Activated CD4-positive, alpha-beta T cell treated with anti-CD3 and anti-CD28 coated beads for 36 hours (primary cell): ENCODE measurements at places on chromosomes 13 and 19. TPM values are rescaled to one million over a fixed set of nuclear protein-coding genes. Genes with fewer than 3 reads are reported as not detected.

DNA sequence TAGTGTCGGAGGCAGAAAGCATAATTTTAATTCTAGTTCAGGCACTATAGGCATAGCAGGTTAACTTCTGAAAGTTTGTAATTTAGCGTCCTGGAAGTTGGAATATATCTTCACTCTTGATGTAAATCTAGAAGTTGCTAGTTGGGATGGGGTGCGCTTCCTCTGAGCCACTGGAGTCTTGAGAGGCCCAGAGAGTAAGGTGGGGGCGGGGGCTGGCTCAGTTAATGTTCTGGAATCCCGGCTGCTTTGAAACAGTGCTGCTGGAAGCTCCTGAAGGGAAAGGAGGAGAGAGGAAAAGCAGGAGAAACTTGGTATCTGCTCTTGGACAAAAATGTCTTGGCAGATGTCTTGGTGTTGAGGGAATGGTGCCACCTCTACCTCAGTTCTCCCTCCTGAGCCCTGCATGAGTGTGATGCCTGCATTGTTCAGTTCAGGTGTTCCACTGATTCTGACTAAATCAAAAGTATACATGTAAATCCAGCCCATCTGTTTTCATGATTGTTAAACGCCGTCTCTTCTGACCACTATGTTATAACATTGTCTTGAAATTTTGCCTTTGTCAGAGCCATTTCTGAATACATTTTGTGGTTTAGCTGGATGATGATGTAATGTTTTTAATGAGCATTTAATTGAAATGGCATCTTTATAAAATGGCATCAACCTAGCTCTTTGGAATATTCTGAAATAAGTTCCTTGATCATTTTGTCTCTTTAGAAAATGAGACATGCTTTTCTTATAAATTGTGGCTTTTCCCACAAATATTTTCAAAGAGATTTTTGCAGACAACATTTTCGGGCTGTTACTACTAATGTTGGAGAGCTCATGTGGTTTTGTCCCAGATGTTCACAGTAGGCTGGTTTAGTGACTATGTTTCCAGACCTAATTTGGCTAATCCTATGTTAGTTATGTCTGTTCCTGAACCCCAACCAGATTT, 202.7 kb downstream of the SHISA2 start:
- peaks cover 25% of the 10 kb centered on the region for H3K4me1 ChIP-seq
- no peaks in the 10 kb centered on the region for H3K36me3 ChIP-seq
- no peak overlapping the region for H3K27ac ChIP-seq
- no peak overlapping the region for H3K4me3 ChIP-seq

DNA sequence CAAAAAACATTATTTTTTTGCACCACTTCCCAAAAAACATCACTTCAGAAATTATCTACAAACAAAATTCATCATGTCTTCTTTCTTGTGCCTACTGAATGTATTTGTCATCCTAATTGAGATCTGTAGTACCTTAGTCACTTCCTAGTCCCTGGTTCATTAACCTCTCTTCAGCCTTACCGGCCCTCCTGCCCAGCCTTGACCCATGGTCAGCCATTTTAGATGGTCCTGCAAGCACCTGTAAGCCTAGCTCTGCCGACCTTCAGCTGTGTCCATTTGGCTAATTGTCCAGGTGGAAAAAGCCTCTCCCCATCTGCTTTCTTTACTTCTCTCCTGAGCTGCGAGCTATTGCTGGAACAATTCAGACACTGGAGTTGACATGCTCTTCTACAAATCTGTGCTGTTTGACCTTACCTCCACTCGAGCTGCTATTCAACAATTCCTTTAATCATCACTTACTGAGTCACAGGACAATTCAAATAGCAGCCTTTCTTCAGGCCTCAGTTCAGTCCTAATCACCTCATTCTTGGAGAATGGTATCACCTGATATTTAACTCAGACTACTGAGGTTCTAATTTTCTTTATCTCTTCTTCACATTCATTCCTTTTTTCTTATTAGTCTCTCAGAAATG, 882.5 kb downstream of the PCDH9 start:
- H3K36me3 ChIP-seq = no peaks in the 10 kb centered on the region
- no peak overlapping the region for H3K27ac ChIP-seq
- H3K27me3 ChIP-seq = no peaks in the 10 kb centered on the region
- DNase-seq = no peak

DNA sequence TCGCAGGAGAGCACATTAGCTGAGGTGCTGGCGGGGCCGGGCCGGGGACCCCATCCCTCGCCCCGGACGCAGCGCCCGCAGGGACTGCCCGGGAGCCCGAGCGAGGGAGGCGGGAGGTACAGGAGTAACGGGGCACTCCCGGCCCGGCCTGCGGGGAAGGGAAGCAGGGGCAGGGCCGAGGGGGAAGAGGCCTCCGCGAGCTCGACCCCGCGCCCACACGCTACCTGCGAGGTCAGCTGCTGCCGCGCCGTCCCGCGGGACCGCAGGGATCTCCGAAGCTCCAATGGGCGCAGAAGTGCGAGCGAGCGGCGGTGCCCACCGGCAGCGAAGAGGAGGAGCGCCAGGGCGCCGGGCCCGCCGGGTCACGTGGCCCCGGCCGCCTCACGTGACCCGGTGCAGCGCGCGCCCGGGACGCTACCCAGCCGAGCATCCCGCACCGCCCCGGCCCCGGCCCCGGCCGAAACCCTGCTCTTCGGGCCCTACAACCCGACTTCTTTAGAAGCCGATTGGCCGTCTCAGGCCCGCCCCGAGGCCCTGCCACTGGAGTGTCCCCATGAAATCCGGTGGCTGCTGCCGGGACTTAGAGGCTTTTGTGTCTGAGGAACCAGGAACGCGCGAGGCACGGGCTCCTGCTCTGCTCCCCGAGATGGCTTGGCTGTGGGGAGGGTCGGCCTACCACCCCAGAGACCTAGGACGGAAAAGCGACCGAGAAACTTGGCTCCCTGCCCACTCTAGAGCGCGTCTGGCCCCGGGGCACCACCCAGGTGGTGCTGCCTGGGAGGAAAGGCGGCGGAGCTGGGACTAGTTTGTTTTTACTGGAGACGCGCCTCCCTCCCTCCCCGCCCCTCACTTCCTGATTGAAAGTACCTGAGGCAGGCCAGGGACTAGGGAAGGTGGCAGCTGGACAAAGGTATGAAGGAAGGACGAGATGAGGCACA, at the start of gene RCBTB1:
TSS of gene RCBTB1 (minus strand) at position 339 of the 938 bp plus-strand sequence. CDS start 18,279 bp downstream, outside the sequence.
- peak within 1 kb of the TSS; percentile 99 for H3K4me3 ChIP-seq
- peak within 1 kb of the TSS; percentile 95 for H3K27ac ChIP-seq
- H3K27me3 ChIP-seq = no peaks in the 10 kb centered on the region
- peaks cover 29% of the 10 kb centered on the region for H3K4me1 ChIP-seq
- peak; percentile 80 for DNase-seq

DNA sequence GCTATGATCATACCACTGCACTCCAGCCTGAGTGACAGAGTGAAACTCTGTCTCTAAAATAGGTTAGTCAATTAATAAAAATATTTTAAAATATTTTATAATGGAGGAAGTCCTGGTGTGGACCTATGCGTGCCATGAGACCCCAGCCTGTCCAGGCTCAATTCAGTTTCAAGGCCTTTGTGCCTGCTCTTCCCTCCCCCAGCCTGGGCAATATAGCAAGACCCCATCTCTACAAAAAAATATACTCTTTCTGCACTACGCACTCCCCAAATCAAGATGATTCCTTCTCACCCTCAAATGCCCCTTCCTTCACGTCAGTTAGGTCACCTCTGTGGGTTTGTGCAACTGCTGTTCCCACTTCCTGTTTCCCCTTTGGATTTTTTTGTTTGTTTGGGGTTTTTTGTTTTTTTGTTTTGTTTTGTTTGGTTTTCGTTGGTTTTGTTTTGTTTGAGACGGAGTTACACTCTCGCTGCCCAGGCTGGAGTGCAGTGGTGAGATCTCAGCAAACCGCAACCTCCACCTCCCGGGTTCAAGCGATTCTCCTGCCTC, 1.4 kb upstream of the HSH2D start:
- H3K27ac ChIP-seq = no peak overlapping the region
- no peaks in the 10 kb centered on the region for H3K27me3 ChIP-seq
- no peak for DNase-seq
- H3K4me1 ChIP-seq = peaks cover 24% of the 10 kb centered on the region
- no peak overlapping the region for H3K4me3 ChIP-seq

- no peak overlapping the region for H3K4me3 ChIP-seq
- H3K4me1 ChIP-seq = peaks cover 30% of the 10 kb centered on the region
- no peaks in the 10 kb centered on the region for H3K27me3 ChIP-seq
- no peak for DNase-seq
- H3K36me3 ChIP-seq = peaks cover 61% of the 10 kb centered on the region
Observed at GRCh38 chr19:41339936-41340335, 13.8 kb downstream of the TGFB1 start.

DNA sequence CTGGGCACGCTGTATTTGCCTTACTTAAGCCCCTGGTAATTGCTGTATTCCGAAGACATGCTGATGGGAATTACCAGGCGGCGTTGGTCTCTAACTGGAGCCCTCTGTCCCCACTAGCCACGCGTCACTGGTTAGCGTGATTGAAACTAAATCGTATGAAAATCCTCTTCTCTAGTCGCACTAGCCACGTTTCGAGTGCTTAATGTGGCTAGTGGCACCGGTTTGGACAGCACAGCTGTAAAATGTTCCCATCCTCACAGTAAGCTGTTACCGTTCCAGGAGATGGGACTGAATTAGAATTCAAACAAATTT, 676 bp downstream of the BRCA2 start:
- H3K4me3 ChIP-seq = peak overlapping the region; percentile 92
- DNase-seq = no peak
- H3K27me3 ChIP-seq = no peaks in the 10 kb centered on the region
- H3K27ac ChIP-seq = peak overlapping the region; percentile 100
- peaks cover 9% of the 10 kb centered on the region for H3K4me1 ChIP-seq

CSNK1G2 gene
- total RNA-seq = 78.1 TPM

FBXL12 gene
- total RNA-seq = 19.9 TPM

OR4F17 gene
- not detected for total RNA-seq

FCHO1 gene
- total RNA-seq = 50.5 TPM
